SHP77 treated with DMSO at 0.1 percent for 48 hours (cell line): ENCODE measurements at places on chromosomes 4 and X.

DNA sequence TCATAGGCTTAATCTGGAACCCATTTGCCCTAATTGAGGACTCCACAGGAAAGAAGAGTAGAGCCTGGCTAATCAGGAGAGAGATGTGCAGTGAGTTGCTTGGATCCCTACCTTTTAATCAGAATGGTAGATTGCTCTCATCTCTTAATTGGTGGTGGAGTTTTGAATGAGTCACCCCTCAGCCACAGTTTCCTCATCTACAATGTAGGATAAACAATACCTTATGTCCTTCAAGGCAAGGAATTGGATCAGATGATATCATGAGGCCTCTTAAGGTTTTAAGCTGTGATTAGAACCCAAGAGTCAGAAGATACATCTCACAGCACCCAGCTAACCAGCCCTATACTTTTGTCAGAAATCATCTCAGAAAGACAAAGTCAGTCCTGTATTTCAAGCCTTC lies 39.1 kb downstream of the PDGFRA start:
- no peak for DNase-seq

DNA sequence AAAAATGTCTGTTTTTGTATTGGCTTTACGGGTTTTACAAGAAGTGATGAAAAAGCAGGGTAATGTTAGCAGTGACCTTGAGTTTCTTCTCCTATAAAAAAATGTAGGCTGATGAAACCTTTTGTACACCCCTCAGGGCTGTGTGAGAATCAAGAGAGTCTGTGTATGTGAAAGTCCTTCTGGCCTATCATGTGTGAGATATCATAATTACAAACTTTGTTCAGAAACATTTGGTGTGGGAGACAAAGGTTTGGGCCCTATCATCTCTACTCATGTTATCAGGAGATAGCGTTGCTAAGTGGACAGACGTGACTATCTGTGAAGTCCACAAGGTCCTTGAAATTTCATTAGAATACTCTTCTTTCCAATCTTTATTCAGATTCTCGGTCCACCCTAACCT lies 170.6 kb upstream of the HAND2 start:
- DNase-seq = no peak

DNA sequence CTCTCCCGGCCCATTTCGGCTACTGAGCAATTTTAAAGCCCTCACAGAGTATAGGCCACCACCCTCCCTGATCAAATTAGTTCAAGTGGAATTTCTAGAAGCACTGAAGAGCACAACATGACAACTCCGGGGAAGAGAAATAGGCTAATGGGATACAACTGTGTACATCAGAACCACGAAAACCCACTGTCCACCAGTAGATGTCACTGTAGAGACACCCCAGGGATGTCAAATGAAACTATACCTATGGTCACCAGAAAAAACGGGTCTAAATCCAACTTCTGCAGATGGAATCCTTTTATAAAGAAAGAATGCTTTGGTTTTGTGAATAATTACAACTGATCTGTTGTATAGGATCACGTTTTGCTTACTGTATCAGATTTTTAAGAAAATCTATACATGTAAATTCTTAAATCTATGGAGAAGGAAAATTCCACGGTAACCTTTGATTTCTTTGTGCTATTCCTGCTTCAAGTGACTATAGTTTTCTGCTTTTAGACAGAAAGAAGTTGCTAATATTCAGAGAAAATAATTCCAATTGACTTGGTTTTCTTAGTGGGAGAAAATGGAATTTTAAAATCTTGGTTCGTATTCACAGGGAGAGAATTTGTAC lies 29.5 kb upstream of the MAP3K15 start:
- DNase-seq = no peak

DNA sequence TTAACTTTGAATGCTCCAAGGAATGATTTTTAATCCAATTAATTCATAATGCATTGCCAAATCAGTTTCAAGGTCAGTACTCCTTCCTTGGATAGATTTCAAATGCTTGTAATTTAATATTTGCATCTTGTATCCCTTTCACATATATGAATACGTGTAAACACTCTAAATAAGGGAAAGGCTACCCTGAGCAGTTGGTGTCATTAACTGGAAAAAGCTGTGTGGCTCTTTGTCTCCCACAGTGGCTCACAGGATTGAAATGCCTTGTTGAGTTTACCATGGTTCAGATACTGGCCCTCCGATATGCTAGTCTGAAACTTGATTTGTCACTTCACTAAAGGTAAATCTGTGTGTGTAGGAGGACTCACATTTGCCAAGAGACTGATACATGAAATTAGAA lies 16.7 kb upstream of the ACOT9 start:
- DNase-seq = no peak

GRCh38 chr4:24775750-24776149 lies 19.6 kb upstream of the SOD3 start:
- no peak for DNase-seq

DNA sequence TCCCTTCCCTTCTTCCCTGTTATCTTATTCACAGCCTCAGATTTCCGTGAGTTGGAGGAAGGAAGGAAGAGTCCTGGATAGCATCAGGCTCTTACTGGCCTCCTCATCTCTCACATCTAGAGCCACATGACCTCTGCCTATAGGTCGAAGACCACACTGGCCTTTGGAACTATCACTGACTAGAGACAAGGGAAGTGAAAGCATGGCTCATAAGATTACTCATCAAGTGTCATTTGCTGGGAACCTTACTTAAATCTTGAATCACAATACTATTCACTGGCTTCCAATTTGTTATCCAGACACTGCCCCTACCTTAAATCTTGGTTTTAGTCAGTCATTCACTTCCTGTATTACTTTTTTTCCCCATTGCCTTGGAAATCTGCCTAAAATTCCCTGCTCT lies 61.6 kb upstream of the MTMR8 start:
- DNase-seq = no peak

GRCh38 chr4:176653401-176654220 lies 139.1 kb downstream of the VEGFC start:
- DNase-seq = no peak

DNA sequence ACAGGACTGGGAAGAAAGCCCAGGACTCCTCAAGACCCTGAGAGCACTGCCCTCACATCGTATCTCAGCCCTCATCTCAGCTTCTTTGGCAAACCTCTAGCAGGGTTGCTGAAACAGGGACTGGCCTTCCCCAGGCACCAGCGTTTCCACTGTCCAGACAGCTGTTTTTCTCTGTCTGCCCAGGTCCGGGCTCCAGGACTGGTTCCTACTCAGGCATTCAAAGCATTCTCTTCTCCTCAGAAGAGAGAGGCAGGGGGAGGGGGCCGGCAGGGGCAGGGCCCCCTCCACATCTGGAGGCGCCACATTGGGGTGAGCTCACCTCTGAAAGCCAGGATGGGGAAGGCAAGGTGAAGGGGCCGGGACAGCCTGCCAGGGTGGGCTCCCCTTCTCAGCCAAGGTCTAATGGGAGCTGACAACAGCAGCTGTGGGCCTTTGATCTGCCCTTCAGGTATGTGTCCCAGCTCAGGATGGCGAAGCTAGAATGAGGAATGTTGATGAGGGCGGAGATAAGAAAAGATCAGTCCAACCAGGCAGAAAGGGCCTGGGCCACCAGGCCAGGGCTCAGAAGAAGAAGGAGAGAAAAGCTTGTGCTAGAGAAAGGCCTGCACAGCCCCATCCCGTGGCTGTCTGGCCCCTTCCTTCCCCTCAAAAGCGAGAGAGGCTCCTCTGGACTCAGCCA lies 60.4 kb downstream of the PJA1 start:
- DNase-seq = no peak

- peak; percentile 3 for DNase-seq
Observed at GRCh38 chr4:186829740-186830449, 106.2 kb upstream of the FAT1 start.

DNA sequence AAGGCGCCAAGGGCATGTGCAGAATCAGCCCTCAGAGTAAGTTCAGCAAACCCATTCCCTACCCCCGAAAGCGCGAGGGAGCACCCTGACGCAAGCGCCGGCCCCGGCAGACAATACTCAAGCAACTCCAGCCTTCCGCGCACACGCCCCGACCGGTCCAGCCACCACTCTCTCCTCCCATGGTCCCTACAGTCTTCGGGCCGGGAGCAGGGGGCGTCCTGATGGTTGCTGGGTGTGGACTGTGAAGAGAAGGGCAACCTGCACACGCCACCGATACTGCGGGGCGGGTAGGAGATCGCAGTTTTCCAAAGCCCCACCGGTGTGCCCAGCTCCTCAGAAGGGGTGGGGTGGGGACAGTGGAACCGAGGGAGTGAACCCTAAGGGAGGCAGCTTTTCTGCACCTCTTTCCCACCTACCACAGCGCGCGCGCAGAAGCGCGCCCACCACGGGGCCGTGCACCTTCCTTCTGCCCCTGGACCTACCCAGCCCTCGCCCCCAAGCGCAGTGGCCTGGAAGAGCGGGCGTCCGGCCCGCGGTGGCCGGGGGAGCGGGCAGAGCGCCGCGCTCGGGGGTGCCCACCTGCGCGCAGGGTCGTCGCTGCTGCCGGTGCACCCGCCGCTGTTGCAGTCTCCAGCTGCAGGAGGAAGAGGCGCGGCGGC lies 650.2 kb upstream of the DIPK2B start:
- no peak for DNase-seq

GRCh38 chrX:143455046-143455445 lies 62.2 kb downstream of the SPANXN3 start:
- DNase-seq = no peak

GRCh38 chrX:39854772-39855747 lies 242.7 kb downstream of the BCOR start:
- no peak for DNase-seq

DNA sequence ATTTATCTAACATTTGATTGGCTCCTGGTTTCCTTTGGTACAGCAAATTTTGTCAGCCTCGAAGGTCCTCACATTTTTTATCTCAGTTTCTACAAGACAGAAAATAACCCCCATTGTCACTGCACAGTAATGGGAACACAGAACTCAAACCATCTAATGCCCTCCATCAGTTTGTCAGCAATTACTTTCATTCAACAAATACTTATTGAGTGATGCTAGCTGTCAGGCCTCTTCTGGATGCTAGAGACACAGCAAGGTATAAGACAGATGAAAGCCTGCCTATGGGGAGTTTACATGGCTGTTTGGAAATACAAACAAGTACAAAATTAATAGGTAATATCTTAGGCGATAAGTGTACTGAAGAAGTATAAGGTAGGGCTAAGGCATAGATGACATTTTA lies 5.0 kb upstream of the HTN3 start:
- DNase-seq = no peak
